C1 segment of cervical spinal cord (tissue), 14 donors: ENCODE measurements at places on chromosomes 1 and 21.

DNA sequence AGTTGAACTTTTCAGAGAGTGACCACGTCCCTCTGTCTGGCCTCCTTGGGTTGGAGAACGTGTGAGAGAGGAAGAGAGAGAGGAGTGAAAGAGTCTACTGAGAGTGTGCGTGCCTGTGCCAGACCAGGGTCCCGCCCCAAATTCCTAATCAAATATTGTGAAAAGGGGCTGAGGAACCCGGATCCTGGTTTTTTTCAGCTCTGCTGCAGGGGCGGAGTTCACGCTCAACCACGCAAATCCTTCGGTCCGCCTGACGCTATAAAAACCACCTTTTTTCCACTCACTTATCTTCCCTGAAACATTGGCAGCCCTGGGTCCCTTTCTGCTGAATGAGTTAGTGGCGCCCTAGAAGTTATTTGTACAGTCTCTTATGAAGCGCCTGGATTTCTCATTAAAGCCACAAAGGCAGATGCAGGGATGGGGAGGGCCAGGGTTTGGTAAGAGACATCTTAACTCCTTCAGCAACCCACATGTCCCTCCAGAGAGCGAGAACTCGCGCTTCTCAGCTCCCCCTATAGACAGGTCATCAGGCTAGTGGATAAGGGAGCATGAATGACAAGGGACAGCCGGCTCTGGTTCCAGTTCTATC, at the start of gene FMOD:
TSS of gene FMOD (minus strand) at position 86 of the 589 bp plus-strand sequence. CDS start 2,852 bp downstream, outside the sequence.
- no peak for DNase-seq

DNA sequence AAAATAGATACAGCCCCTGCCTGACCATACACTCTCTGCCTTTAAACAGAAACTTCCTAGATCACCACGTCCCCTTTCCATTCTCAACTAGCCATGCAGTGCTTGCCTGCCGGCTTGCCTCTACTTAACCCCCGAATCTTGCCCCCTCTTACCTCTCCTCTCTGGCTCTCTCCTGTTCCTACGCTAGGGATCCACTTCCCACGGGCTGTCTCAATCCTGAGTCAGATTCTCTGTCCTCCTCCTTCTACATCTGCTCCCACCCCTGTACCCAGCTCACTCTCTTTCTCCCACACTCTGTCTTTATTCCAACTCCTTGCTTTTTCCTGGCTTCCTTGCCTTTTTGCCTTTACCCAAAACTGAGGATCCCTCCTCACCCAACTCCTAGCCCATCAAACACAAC, 29.3 kb downstream of the ATF3 start:
- no peak for DNase-seq

- no peak for DNase-seq
Measured at GRCh38 chr1:70718086-70718630, 307.1 kb downstream of the CTH start.

DNA sequence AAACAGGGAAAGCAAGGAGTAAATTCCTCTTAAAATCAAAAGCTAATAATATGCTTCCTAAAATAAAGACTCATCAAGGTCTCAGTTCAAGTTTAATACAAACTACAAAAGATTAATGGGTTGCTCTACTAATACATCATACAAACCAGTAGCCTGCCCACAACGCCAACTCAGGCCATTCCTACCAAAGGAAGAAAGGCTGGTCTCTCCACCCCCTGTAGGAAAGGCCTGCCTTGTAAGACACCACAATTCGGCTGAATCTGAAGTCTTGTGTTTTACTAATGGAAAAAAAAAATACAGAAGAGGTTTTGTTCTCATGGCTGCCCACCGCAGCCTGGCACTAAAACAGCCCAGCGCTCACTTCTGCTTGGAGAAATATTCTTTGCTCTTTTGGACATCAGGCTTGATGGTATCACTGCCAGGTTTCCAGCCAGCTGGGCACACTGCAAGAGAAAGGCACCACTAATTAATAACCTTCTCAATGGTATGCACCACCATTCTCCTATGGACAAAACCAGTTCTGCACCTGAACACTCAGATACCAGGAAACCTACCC, 10.6 kb downstream of the PRDX1 start:
- no peak for DNase-seq

DNA sequence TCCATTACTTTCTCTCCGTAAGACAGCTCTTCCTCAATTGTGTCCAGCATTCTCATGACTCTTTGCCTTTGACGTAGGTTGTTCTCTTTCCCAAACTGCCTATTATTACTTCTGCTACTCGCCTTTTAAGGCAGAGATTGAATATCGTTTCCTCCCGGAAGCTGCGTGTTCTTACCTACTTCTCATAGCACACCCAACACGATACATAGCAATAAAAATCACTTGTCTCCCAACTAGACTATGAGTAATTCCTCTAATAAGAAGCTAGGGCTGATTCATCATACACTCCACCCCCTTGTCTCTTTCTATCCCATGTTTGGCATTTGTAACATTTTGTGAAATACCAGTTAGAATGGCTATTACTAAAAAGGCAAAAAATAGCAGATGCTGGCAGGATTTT, 55.8 kb upstream of the SGIP1 start:
- DNase-seq, result no peak

- no peak for DNase-seq
Measured at GRCh38 chr1:34280509-34280908, 103.8 kb downstream of the C1orf94 start.

- DNase-seq, result no peak
Measured at GRCh38 chr1:160858097-160858496, 4.6 kb downstream of the CD244 start.

- DNase-seq, result no peak
Measured at GRCh38 chr1:913491-914130, 10.1 kb upstream of the SAMD11 start.
